ENCODE measurements at places on chromosomes 11 and 22.

DNA sequence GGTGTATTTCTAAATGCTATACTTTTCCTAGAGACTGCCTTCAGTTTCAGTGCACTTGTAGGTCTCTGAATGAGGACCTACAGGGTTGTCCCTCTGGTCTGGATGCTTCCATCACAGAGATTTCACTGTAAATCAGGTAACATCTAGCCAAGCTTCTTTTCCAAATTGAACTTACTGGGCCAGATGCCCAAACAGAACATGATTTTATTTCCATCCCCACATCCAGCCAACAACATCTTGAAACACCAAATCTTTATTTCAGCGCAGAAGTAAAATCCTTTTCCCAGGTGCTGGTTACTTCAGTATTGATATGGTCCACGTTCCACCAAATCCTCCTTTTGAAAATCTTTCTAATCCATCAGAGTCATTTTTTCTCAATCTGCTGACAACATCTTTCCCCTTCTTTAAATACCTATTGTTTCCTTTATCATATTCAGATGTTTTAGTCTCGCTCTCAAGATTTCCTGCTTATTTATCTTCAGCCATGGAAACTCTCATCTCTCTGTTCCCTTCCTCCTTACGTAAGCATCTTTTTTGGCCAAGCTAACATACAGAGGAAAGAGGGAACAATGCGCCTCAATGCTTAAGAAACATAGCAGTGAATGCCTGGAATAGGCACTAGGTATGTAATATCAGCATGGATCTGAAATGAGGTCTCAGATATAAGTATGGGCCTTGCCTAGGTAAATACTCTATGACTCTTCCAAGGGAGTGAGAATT is 201.2 kb upstream of the MTNR1B start:
- DNase-seq = no peak

GRCh38 chr22:47238690-47239473 is 476.4 kb downstream of the TBC1D22A start:
- DNase-seq = no peak

- DNase-seq = no peak
Measured at GRCh38 chr22:39537975-39538374, 5.4 kb upstream of the RPS19BP1 start.

GRCh38 chr11:67491276-67492068 is 8.6 kb downstream of the AIP start:
- no peak for DNase-seq

Measured in GM23338 (cell line).